ENCODE measurements at places on chromosomes 13 and 19. TPM values are rescaled to one million over a fixed set of nuclear protein-coding genes. Genes with fewer than 3 reads are reported as not detected.

DNA sequence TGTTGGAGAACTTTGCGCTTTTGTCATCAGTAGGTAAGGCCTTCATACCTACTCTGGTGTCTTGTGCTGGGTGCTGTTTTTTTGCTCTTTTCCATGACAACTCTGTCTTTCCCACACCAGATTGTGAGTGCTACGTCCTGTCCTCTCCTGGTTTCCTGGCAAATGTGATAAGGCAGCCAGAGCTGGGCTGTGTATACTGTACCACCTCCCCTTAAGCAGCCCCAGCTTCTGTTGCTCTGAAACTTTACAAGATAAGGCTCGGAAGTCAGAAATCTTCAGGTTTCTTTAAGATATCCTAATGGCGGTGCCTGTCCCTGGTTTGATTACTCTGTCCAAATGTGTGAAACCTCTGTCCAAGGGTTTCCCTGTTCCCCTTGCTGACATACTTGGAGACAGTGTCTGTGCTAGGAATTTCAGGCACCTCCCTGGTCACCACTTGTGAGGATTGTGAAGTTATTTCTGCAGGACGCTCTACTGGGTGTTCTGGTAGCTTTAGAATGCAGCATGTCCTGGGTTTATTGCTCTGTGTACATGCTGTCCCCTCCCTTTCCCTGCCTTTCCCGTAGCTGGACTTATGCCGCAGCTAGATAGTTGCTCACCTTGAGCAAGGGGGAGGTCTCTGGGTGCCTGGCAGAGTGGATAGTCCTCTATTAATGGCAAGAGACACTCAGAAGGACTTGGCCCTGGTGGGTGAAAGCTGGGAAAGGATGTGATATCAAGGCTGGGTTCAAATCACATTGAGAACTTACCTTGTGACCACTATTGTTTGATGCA lies 7.0 kb downstream of the ZNF749 start:
- peaks cover 7% of the 10 kb centered on the region for H3K4me1 ChIP-seq
- peaks cover 4% of the 10 kb centered on the region for H3K36me3 ChIP-seq
- no peak overlapping the region for H3K27ac ChIP-seq
- no peak for DNase-seq

- no peak for DNase-seq
- H3K36me3 ChIP-seq, result no peaks in the 10 kb centered on the region
- H3K27me3 ChIP-seq, result no peaks in the 10 kb centered on the region
- no peak overlapping the region for H3K4me3 ChIP-seq
- H3K27ac ChIP-seq, result no peak overlapping the region
Observed at GRCh38 chr13:45269204-45269603, 68.4 kb upstream of the KCTD4 start.

GRCh38 chr13:99351772-99352171 lies 44.6 kb upstream of the GPR183 start:
- no peaks in the 10 kb centered on the region for H3K36me3 ChIP-seq
- no peak overlapping the region for H3K27ac ChIP-seq
- H3K4me1 ChIP-seq, result no peaks in the 10 kb centered on the region
- H3K27me3 ChIP-seq, result no peaks in the 10 kb centered on the region

DNA sequence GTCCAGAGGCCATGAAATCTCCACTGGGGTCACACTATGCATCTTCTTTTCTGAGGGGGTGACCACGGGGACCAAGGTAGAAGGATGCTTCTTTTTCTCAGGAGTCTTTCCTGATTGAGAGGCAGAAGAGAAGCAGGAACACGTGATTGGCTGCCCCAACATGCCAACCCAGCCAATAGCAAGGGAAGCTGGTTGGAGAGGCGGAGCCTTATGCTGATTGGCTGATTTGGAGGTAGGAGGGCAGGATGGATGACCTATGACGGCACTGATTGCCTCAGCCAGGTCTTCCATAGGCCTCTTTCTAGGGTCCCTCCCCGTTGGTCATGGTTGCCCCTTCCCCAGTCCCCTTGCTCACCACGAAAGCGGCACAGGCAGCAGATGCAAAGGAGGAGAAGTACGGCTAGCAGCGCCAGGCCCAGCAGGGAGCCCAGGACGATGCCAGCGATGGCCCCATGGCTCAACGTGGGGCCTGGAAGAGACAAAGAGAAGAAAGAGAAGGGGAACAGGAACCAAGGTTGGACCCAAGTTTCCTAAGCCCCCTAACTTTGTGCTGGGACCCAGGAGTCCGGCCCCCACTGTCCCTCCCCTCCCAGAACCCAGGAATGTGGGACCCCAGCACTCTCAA lies 8.0 kb downstream of the VSIG10L start:
- H3K27me3 ChIP-seq, result no peaks in the 10 kb centered on the region
- H3K4me3 ChIP-seq, result no peak overlapping the region
- no peak for DNase-seq
- H3K27ac ChIP-seq, result no peak overlapping the region
- no peaks in the 10 kb centered on the region for H3K36me3 ChIP-seq
- no peaks in the 10 kb centered on the region for H3K4me1 ChIP-seq

CGB5 gene
- total RNA-seq, result not detected
